HuH-7.5 (cell line): ENCODE measurements at places on chromosomes 1 and 21.

DNA sequence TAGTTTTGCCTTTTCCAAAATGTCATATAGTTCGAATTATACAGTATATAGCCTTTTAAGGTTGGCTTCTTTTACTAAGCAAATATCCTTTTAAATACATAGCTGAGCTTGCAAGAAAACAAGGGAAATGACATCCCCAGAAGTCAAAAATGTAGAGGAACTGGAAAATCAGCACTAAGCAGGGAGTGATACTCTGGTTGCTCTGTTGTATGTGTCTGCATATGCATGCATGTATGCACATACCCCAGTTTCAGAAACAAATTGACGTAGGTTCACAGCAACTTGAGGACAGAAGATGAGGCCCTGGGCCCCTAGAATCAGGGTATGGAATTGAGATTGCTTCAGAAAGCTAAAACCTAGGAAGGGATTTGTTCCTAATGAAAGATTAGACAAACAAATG, 75.1 kb upstream of the GNG4 start:
- DNase-seq = no peak

DNA sequence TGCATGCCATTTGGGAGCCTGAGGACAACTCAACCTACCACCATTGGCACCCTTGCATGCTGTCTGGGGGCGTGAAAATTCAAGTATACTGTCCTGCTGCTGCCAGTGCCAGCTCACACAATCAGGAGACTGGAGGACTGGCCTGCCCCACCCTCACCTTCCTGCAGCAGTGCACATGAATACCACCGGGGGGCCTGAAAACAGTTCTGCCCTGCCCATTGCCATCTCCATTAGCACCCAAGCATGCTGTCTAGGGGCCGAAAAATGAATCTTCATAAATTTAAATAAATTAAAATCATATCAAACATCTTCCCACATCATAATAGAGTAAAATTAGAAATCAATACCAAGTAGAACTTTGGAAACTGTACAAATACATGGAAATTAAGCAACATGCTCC, 322.1 kb upstream of the TMPRSS15 start:
- no peak for DNase-seq

- no peak for DNase-seq
These were observed 192.3 kb downstream of the SLC45A1 start for GRCh38 chr1:8510041-8510823.

DNA sequence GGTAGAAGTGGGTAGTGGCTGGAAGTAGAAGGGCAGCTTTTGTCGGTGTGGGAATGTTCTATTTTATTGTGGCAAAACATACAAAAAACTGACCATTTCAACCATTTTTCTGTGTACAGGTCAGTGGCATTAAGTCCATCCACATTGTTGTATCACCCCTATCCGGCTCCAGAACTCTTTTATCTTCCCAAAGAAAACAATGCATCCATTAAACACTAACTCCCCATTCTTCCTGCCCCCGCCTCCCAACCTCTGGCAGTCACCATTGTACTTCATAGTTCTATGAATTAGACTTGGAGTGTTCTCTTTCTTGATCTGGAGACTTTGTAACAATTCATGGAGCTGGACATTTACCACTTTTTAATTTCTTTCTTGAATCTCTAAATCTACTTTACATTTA, 55.7 kb downstream of the DEGS1 start:
- DNase-seq = no peak

- no peak for DNase-seq
These were observed 485.5 kb downstream of the DISC1 start for GRCh38 chr1:232112076-232112475.

DNA sequence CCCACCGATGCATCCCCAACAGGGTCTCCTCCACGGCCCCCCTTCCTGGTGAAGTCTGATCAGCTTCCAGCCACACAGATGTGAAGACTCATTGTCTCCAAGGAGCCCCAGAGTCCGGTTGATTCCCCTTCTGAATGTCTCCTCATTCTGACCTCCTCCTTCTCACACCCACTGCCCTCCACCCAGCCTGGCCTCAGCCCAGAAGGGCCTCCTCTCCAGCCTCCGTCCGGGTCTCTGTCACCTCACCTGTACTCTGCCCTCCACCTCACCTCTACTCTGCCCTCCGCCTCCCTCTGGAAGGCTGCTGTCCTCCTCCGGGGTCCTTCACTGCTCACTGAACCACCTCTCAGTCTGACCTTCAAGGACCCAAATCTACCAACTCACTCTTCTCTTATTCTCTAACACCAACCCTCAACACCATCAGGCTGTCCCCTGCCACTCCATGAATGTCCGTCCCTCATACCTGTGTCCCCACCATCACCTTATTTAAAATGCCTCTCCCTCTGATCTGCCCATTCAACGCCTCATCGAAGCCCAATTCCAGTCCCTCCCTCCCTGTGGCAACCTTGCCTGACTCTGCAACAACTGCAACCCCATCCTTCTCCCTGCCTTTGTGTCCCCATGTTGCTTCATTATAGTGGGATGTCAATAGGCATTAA, 201.2 kb downstream of the TOMM20 start:
- no peak for DNase-seq

DNA sequence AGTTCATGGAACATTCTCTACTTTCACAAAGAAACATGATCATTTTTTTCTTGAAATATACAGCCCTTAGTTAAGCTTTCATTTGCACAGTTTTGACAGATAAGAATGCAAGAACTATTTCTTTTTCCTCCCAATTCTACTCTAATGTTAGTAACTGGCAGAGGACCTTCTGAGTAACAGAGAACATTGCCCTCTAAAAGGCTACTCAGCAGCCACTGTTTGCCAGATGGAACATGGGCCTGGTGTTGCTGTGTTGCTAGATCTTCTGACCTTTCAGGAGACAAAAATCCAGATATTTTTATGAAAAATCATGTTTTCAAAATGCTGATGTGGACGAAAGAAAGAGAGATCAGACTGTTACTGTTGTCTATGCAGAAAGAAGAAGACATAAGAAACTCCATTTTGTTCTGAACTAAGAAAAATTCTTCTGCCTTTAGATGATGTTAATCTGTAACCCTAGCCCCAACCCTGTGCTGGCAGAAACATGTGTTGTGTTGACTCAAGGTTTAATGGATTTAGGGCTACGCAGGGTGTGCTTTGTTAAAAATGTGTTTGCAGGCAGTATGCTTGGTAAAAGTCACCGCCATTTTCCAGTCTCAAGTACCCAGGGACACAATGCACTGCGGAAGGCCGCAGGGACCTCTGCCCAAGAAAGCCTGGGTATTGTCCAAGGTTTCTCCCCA, 2.9 kb upstream of the PRDX6 start:
- DNase-seq = no peak

- DNase-seq = no peak
These were observed 1.6 kb downstream of the NFIA start for GRCh38 chr1:61083807-61084440.

DNA sequence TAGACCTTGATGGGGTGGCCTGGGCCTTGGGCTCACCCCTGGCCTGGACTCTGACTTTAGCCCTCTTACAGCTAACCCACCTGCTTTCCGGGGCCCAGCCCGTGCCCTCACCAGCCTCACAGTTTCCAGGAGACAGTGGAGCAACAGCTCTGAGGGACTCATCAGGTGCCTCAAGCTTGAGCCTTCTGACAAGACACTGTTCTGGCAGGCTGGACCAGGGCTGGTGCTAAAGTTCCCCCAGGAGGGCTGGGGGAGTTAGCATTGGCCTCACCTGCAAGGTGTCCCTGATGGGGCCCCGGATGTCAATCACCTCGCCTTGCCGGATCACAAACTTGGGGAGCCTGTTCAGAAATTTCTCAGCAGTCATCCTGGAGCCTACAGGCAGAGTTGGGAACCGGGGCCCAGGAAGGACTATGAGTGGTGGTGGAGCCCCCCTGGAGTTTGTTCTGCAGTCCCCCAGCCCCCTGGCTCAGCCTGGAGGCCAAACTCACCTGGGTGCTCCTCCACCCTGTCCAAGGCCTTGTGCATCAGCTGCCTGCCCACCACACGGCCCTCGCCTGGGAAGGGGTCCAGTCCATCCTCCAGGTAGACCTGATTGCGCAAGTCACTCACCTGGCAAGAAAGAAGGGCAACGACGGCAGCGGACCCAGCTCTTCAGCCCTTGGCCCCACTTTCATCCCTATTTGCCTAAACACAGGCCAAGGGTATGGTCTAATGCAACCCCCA, 4.1 kb downstream of the SH3BGRL3 start:
- DNase-seq = no peak

DNA sequence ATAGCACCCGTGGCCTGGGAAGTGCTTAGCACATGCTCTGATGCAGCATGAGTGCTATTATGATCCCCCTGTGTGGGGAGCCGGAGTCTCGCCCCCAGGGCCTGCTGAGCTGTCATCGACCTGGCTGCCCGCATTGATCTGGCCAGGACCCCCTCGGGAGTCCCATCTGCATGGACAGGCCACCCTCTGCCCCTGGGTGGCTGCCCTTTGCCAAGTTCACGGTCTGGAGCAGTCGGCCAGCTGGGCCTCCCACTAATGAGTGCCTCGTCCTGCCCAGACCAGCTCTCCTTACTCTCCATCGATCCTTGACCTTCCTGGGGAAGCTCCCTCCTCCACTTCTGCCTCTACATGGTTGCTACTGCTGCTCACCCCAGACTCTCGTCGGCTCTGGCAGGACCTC, 121.8 kb upstream of the RUNX3 start:
- DNase-seq = no peak

DNA sequence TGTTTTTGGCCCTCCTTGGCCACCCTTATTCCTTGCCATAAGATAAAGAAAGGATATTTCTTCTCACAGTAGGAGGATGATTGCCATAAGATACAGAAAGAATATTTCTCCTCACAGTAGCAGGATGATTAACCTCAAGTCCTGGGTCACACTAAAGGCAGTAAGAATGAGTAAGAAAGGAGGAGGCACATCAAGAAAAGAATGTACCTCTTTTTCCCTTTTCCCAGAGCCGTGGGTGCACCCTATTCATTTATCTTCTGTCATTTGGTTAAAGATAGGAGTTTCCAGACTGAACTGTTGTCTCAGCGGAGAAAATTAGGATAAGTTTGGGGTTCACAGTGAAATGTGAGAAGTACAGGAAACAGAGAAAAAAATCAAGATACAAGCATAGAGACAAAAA, 52.5 kb downstream of the LRRC8C start:
- no peak for DNase-seq

DNA sequence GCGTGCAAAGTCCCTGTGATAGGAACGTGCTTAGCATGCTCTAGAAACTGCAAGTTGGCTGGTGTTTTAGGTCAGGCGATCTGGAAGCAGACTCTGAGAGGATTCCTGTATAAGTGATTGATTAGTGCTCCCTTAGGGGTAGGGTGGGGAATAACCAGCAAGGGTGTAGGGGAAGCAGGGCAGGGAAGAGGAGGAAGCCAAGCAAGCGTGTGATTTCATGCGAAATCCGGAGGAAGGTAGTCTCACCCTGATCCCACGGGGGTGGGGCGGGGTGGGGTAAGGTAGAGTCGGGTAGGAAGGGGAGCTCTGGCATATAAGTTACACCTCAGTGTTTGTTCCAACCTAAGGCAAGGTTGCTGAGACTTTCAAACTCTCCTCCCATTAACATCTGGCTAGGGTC, 24.9 kb upstream of the CTPS1 start:
- no peak for DNase-seq

GRCh38 chr1:167991546-167991945, 54.7 kb upstream of the MPC2 start:
- no peak for DNase-seq

DNA sequence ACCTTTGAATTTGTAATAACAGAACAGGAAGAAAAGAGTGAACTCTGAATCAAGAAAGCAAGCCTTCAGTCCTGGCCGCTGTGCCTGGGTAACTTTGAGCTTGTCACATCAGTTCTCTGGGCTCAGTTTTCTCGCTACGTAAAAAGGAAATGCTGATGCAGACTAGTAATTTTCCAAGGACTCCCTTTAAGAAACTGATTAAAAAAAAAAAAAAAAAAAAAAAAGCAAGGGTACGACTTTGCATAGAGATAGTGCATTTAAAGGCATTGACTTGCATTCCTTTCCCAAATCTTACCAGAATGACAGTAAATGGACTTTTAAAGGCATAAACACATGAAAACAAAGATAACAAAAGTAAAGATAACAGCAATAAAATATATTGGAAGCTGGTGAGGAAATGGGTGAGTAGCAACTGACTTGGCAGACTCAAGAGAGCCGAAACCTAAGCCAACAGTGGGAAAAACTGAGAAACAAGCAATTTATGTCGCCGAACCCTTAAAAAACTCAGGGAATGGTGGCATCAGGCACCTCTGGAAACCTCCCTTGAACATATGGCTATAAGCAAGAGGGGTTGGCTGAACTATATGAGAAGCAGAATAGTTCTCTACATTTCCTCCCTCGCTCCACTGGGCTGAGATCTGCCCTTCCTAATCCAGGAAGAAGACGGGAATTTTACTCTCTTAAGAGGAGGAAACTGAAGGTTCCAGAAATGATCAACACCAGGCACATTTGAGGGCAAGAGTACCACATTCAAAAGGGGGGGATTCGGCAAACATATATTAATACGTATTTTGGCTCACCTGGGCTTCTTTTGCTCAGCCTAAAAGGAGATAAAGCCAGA, 189.2 kb downstream of the CDC7 start:
- DNase-seq = no peak
